Right lobe of liver (tissue), 6 donors: ENCODE measurements at places on chromosomes 2 and 18.

DNA sequence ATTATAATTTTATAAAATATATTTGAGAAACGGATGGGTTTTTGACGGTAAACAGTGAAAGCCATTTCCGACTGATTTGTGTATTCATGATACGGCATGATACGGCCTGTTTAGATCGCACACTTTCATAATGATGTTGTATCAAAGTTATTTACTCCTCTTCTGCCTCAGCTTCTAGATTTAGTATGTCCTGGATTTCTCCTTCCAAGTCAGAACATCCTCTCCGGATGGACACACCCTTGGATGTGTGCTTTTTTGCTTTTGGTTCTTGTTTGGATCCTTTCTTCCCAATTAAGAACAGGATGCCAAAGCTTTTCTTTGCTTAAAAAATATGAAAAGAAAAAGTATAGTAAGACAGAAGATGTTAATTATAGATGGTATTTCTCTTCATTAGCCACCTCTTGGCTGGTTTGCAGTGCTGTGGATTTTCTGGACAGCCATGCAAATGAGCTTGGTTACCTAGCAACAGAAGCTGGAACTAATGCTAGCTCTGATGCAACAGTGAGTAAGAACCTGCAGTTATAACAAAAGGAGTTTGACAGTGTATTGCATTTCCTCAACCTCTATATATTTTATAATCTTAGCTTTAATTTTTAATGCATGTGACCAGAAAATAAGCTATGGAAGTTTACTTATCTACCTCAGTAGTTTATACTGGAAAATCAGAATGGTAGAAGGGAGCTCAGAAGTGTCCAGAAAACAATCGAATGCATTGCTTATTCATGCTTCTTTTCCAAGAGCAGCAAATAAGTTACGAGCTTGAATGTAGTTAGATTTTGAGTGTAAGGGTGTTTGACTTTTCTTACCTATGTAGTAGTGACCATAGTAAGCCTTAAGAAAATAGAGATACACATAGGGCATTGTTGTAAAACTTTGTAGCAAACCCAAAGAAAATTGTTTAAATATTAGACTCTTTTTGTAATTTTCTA is 27.9 kb downstream of the RMND5A start:
- H3K27me3 ChIP-seq: no peaks in the 10 kb centered on the region
- no peak overlapping the region for H3K27ac ChIP-seq
- no peak overlapping the region for H3K4me3 ChIP-seq
- peaks cover 11% of the 10 kb centered on the region for H3K36me3 ChIP-seq
- no peak for DNase-seq
- H3K4me1 ChIP-seq: no peaks in the 10 kb centered on the region

DNA sequence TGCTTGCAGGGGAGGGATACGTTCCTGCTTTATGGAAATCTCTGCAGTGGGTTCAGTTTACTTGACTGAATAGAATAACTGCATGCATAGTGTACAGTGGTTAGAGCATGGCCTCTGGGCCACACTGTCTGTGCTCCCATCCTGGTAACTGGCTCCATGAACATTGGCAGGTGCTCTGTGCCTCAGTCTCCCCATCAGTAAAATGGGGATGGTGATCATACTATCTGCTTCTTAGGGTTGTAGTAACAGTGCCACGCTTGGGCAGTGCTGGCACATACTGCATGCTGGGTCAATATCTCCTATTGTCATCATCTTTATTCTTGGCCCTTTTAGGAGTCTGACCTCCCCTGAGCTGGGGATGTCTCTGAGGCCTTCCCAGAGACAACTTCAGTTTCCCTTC is 117.3 kb downstream of the CTIF start:
- H3K4me3 ChIP-seq: no peak overlapping the region
- no peaks in the 10 kb centered on the region for H3K36me3 ChIP-seq
- peak; percentile 13 for DNase-seq
- no peak overlapping the region for H3K27ac ChIP-seq
- H3K27me3 ChIP-seq: no peaks in the 10 kb centered on the region

DNA sequence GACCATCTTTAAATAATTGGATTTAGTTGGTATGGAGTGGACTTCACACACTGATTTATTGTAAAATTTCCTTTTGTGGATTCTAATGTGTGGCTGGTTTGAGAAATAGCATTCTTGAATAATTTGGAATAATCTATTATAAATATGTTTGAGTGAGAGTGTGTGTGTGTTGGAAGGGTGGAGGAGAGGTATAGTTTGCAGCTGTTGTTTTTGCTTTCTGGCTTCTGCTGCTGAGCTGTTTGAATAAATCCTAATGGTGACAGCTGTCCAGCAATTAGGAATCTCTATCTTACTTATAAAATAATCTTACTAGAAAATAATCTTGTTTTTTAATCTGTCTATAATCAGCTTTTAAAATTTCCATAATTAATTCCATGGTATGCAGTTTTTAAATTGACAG is 1283.0 kb upstream of the CDH2 start:
- DNase-seq: no peak
- no peak overlapping the region for H3K4me3 ChIP-seq
- H3K27ac ChIP-seq: no peak overlapping the region
- no peaks in the 10 kb centered on the region for H3K27me3 ChIP-seq

GRCh38 chr2:9637330-9637729 is 6.5 kb upstream of the YWHAQ start:
- no peak overlapping the region for H3K4me3 ChIP-seq
- no peaks in the 10 kb centered on the region for H3K4me1 ChIP-seq
- no peak overlapping the region for H3K27ac ChIP-seq
- no peak for DNase-seq
- no peaks in the 10 kb centered on the region for H3K27me3 ChIP-seq
